GF-D8 (cell line): ENCODE measurements at places on chromosomes 5 and 9.

GRCh38 chr9:74856989-74857388 is 30.7 kb downstream of the TRPM6 start:
- DNase-seq: no peak

DNA sequence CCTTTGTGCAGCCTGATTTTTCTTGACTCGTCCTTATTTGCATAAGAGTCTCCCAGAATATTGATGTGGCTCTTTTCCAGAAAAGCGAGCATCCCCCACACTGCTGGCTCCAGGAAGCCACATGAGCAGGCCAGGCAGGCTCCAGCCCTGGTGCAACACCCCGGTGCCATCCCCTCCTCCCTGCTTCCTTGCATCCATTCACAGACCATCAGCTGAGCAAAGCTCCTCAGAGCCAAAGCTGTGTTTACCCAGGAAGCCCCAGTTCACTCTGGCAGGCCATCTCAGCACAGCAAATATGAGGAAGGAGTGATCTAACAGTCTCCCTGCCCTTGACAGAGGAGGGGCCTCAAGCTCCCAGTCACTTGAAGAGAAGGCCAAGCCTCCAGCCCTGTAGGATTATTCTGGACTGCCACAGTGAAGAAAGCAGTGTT is 34.4 kb downstream of the INSYN2B start:
- no peak for DNase-seq

DNA sequence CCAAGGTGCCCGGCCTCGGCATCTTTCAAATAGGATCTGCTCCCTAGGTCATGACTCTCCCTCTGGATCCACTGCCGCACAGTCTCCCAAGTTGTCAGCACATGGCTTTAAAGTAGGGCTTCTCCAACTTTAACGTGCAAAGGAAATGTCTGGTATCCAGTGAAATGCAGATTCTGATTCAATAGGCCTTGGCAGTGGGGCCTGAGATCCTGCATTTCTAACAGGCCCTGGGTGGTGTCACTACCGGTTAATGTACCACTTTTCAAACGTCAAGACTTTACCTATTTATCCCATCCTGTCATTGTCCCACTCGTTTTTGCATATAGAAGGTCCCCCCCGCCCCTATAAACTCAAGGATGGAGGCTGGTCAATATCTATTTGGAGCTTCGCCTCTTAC is 137.6 kb upstream of the ZNF618 start:
- no peak for DNase-seq

DNA sequence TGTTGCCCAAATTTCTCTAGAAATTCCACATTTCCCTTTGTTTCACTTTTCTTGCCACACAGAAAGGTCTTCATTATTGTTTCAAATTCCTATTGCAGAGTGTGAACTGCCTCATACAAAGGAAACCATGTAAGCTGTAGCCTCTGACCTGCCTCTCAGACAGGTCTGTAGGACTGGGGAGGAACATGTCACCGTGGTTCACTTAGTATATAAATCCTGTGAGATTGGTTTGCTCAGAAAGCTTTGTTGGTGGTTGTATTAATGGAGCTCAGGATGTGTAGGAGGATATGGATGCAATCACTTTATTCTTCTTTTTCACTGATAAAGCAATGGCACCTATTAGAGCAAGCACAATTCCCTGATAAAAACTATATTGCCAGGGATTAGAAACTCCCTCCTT is 4.2 kb downstream of the SGCD start:
- DNase-seq: no peak
